ENCODE measurements at places on chromosomes 7 and 10.

- DNase-seq = peak; percentile 71
Observed at GRCh38 chr7:150986099-150986512, 4.7 kb upstream of the NOS3 start.

- no peak for DNase-seq
Observed at GRCh38 chr7:158127241-158127640, 460.4 kb downstream of the PTPRN2 start.

DNA sequence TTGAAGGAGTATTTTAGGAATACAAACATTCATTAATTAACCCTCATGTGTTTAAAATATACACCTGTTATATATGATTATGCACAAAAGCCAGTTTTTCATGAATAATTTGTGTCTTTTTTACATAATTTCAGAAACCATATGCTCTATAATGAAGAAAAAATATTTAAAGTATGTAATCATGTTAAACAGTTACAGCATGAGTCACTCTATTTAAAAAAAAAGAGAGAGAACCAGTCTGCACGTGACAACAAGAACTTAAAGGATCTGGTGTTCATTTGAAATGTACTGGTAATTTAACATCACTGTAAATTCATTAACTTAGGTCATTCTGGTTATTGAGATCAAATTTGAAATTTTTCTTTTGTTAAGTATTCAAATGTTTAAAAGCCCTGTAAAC lies 228.5 kb downstream of the CACNB2 start:
- DNase-seq = peak; percentile 5

GRCh38 chr7:158374586-158374985 lies 213.0 kb downstream of the PTPRN2 start:
- DNase-seq = no peak

GRCh38 chr7:33692956-33693355 lies 212.4 kb upstream of the BMPER start:
- no peak for DNase-seq
